Fibroblast of lung (primary cell): ENCODE measurements at places on chromosomes 16 and 17.

- DNase-seq: no peak
Observed at GRCh38 chr16:52212841-52213240, 334.1 kb downstream of the TOX3 start.

DNA sequence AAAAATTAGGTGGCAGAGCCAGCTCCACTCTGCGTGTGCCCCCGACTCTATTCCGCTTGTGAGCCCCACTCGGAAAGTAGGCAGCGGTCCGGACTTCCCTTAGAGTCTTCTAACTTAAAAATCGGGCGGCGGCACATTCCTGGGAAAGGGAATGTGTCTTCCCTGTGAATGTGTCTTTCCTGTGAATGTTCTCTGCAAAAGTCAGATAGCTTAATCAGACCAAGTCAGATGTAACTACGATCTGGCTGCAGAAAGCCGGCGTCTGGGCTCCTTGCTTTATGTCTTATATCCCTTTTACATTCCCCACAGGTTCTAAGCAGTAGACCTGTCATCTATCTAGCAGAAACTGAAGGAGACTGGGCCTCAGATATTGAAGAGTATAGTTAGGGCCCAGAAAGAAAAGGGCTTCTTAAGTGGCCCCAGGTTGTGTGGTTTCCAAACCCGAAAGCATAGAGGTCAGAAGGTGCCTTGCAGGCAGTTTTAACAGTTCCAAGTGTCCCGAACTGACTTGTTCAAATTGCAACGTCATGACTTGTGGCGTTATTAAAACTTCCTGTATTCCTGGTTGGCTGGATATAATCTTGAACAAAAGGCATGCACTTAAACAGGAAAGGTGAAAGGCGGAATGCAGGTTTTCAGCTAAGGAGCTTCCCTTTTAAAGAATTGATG is 601 bp downstream of the PHKB start:
- DNase-seq: peak; percentile 71

DNA sequence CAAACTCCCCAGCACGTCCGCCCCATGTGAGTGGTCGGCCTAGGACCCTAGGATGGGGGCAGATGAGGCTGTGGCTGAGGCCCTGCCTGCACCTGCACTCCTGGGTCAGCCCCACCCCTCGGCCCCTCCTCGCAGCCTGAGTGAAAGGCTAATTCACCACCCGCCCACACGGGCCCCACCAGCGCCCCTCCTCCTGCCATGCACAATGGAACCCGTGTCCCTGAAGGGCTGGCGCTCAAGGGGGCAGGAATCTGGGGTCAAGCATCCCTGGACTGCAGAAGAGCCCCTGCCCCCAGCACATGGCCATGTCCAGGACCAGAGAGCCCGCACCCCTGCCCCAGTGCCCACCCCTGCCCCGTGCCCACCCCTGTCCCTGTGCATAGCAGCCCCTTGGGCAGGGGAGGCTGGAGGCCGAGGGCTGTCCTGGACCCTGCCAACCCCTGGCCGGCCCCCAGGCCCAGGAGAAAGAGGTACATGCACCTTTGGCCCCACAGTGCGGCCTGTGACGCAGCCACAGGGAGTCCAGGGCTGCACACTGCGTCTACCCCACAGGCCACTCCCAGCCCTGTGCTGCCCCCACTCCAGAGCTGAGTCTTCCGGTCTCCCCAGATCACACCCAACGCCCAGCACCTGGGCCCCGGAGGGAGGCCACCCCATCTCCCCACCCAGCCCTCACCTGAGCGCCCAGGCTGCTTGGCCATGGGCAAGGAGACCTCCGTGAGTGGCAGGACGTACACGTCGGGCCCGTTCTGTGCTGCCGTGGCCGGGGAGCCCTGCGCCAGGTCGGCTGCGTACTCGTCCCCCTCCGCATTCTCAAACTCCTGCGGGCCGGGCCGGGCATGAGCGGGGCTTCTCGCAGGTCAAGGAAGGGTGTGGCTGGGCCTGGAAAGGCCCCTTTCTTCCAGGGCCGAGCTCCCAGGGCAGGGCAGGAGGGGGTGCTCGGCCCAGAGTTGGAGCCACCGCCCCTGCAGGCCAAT is 34.6 kb upstream of the PVALEF start:
- DNase-seq: no peak

- DNase-seq: peak; percentile 46
Observed at GRCh38 chr16:50282010-50282538, 15.7 kb downstream of the ADCY7 start.

GRCh38 chr16:57893559-57894389 is 77.2 kb downstream of the CNGB1 start:
- DNase-seq: peak; percentile 41

GRCh38 chr16:1275791-1276579 is 20.1 kb downstream of the TPSD1 start:
- no peak for DNase-seq

GRCh38 chr16:70158261-70158939 is 15.2 kb upstream of the CLEC18C start:
- no peak for DNase-seq
